ENCODE measurements at places on chromosomes 2 and 18.

DNA sequence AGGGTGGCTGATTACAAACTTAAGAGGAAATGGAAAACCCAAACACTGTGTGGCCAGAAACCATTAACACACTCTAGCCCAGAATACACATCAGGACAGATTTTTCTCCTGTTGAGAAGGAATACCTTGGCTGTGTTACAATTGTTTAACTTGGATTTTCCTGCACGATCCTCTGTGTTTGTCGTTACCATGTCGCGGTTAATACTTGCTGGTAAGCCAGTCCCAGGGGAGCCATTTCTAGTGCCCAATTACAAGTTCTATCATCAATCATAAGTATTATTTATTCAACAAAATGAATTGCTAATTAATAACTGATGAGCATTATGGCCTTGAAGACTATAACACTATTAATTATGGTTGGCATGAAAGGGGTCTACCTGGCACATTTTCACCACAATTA, 146.8 kb downstream of the LNPK start:
- no peak for DNase-seq

GRCh38 chr18:62637807-62638687, 77.3 kb upstream of the PHLPP1 start:
- no peak for DNase-seq

- no peak for DNase-seq
Observed at GRCh38 chr2:16002144-16002543, 61.8 kb downstream of the MYCN start.

GRCh38 chr2:45910473-45911060, 259.1 kb downstream of the PRKCE start:
- no peak for DNase-seq

- no peak for DNase-seq
Observed at GRCh38 chr18:21316296-21316695, 74.3 kb downstream of the GREB1L start.

- DNase-seq: no peak
Observed at GRCh38 chr18:31233621-31234275, 71.1 kb upstream of the DSC1 start.

- DNase-seq: no peak
Observed at GRCh38 chr2:150742094-150742493, 254.6 kb upstream of the RND3 start.

DNA sequence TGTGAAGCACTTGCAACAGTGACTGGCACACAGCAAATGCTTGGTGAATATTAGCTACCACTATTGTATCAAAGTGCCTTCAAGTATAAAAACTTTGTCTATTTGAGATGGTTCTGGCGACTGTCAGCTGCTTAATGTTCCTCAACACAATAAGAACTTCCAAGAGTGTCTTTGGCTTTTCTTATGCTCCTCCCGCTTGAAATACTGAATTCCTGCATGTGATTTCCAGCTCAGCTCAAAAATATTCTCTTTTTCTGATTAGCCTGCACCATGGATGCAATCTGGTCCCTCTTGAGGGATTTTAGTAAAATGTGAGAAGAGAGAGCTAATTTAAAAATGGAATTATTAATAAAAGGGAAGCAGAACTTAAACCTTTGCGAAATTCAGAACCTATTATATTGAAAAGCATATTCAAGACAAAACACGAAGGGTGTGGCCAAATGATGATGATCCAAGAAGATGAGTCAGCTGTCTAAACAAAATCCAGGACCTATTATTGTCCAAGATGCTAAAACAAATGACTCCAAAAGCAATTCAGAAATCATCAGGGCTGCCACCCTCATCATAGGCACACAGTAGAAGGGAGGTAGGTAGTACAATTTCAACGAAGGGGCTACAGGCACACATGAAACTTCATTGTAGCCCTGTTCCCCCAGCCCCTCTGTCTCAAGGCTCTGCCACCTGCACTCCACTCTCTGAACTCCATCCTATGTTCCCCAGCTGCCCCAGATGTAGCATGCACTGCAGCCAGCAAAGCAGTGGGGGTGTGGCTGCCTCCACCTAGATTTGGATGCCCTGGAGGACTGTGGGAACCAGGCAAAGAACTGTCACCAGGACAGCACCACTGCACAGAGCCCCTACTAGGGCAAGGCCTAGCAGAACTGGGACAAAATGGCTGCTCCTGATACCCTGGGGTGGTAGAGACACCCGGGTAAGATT, 190.1 kb downstream of the ZNF385B start:
- no peak for DNase-seq

GRCh38 chr2:38115216-38116032, 39.5 kb upstream of the CYP1B1 start:
- peak; percentile 81 for DNase-seq

- no peak for DNase-seq
Observed at GRCh38 chr2:96391153-96391827, 55.7 kb downstream of the NCAPH start.

DNA sequence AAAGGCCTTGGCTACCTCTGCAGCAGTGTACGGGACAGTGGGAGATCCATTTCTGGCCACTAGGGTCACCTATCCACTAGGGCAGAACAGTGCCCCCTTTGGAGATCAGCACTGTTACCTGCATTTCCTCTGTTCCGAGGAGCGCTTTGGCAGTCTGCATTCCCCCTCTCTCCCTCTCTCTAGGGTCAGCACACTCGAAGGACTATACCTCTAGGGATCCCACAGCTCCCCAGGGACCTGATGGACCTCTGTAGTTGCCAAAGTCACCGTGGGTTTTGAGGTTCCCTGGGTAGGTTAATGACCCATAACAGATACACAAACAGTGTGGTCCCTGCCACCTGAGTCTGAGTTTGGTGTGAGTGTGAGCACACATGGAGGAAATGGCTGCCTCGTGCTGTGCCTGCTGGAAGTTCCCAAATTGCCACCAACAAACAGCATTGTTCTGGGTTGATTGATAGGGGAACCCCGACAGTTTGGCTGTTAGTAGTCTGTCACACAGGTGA, 99.8 kb upstream of the VWC2L start:
- no peak for DNase-seq

- DNase-seq: no peak
Observed at GRCh38 chr2:138534791-138535190, 33.2 kb downstream of the SPOPL start.

DNA sequence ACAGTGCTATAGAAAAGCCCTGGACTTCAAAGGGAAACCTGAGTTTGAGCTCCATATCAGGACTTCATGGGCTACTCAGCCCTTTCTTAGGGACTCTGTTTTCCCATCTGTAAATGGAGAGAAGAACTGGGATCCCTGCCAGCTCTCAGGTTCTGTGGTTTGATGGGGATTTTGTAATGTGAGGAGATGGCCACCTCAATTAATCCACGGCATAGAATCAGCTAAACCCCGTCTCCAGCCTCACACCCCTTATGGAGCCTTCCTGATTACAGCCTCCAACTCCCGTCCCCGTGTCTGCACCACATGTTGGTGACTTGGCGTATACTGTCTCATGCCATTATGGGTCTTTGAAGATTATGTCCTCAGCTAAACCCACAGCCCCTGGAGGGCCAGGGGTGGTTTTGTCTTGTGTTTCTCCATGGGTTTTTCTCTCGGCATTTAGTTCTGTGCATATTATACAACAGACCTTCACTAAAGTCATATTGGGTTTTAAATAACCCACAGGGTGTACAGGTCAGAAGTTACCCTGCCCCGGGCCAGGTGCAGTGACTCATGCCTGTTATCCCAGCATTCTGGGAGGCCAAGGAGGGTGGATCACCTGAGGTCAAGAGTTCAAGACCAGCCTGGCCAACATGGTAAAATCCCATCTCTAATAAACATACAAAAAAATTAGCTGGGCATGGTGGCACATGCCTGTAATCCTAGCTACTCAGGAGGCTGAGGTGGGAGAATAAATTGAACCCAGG, 63.8 kb upstream of the PPP1CB start:
- DNase-seq: no peak

DNA sequence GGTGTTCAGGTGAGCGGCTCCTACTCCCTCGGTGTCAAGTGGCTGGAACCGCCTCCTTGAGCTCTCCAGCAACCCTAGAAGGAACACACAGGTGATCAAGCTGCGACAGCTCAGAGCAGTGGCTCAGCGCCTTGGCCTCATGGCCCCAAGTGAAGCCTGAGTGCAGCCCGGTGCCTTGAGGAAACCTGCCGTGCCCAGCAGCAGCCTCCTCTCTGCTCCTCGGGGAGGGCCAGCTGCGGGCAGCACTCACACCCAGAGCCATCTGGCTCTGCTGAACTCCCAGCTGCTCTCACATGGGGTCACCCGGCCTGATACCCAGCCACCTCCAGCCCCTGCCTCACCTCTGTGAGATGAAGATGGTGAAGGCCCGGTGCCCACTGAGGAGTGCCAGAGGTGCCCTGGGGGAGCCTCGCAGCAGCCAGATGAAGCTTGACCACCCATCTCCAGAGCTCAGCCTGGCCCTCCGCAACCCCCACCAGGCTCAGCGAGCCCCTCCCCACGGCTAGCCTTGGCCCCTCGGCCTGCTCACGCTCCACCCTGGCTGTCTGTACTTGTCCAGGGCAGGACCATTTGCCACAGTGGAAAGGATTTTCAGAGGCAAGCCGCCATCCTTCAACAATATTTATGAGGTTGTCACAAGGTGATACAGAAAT, 70.6 kb upstream of the RAB6C start:
- DNase-seq: no peak

- no peak for DNase-seq
Observed at GRCh38 chr2:187988348-187988747, 303.3 kb upstream of the GULP1 start.

DNA sequence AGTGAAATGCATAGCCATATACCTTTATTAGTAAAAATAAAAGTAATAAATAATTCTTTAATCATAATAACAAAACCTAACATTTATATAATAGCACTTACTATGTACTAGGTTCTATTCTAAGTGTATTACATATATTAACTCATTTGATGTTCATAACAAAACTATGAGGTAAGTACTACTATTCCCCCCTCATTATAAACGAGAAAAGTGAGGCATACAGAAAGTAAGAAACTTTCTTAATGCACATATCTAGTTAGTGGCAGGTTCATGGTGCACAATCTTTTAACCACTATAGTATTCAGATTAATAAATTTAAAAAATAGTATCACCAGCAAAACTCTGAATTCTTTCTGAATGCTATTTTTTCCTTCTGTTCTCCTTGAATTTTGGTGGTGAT, 27.5 kb downstream of the TRPM8 start:
- DNase-seq: no peak

- peak; percentile 47 for DNase-seq
Observed at GRCh38 chr2:5868931-5869330, 176.7 kb downstream of the SOX11 start.

- DNase-seq: no peak
Observed at GRCh38 chr2:44944102-44944951, 2.8 kb downstream of the SIX3 start.

- no peak for DNase-seq
Observed at GRCh38 chr2:69570474-69570873, 73.1 kb downstream of the AAK1 start.

- DNase-seq: no peak
Observed at GRCh38 chr2:166017208-166017607, 63.6 kb upstream of the TTC21B start.

- no peak for DNase-seq
Observed at GRCh38 chr18:74918276-74918790, 290.6 kb downstream of the PTGR3 start.

- DNase-seq: no peak
Observed at GRCh38 chr2:212385241-212385640, 153.4 kb downstream of the ERBB4 start.

DNA sequence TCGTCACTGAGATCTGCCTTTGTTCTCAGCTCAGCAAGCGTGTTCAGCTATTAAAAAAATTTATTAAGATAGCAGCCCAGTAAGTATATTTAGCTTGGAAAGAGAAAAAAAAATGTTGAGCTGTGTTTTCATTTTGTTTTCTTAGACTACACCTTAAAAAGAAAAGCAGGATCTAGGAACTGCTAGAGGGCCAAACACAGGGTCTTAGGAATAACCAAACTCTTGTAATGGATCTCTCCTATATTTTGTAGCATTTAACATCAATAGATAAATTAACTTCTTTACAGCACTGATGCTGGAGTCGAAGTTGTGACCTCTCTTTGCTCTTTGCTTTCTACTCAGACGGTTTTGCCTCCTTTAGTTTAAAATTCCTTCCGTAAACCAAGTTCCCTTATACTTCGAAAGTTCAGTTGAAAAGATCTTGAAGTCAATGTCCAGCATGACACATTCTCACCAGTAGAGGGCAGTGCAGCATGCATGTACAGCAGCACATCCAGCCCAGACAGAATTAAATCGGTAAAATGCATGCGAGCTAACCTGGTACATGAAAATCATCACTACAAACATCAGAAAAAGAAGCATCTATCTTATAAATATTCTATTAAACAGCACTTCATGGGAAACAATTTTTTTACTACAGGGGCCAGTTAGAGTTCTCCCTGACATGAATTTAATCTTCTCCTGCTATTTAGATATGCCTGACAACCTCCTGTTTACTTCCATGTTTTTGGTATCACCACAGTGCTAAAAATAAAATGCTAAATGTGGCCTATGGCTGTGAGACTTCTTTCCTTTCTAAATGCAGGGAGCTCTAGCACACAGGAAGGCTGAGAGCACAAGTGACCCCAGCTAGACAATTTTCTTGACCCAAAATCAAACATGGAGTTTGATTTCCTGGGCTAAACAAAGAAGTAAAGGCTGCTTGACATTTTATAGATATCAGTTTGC, 48.2 kb upstream of the MAP3K20 start:
- peak; percentile 89 for DNase-seq

- no peak for DNase-seq
Observed at GRCh38 chr2:214169736-214170135, 241.1 kb upstream of the VWC2L start.

- no peak for DNase-seq
Observed at GRCh38 chr2:182229297-182229696, 197.5 kb downstream of the PDE1A start.

DNA sequence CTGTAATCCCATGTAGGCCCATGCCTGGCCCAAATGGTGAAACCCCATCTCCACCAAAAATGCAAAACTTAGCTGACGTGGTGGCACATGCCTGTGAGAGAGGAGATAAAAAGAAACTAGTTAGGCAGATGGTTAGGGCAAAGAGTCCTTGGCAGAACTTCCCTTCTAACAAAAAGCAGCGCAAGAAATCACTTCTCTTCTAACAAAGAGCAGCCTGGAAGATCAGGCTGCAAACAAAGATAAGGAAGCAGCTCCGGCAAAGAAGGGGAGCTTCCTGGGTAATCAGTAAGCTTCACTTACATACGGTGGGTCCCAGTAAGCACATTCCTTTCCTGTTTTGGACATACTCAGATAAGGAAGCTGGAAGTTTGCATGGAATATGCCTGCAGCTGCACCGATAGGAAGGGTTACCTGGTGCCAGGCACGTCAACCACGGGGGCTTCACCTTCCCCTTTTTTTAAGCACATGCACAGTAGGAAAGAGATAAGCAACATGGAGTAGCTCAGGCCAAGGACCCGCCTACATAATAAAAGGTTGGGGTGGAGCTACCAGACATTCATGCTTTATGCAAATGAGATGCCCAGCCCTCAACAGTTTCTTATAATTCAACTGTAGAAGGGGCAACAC, 61.0 kb upstream of the SLC25A52 start:
- no peak for DNase-seq
